ENCODE measurements at places on chromosomes 7 and 10.

DNA sequence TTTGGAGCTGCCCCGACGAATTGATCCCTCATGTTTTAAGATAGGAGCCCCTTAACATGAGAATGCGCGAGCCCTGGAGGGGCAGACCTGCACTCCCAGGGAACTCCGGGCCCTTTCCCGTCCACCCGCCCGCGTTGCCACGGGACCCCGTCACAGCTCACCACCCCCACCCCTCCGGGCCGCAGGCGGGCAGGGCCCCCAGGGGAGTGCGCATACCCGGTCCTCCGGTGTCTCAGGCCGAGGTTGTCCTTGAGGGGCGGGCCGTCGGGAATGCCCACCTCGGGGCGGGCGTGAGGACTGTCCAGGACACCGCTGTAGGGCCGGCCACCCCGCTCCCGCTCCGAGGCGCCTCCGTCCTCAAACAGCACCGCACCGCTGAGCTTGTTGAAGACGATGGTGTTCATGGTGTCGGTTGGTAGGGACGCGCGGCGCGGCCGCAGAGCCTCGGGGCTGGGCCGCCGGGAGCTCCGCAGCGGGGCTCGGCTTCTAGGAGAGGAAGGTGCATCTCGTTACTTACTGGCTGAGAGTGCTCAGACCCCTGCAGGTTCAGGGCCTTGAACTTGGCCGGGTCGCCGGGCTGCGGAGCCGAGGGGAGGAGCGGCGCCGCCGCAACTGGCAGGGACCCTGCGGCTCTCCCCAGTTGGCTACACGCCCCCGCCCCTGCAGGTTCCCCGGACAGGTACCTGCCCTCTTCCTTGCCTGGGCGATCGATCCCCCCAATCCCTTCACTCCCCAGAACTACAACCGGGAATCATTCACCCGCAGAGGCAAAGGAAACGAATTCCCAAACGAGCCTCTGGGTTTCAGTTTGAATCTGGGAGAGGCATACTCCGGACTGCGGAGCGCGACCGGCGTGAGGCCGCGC, 2.4 kb downstream of the MKX start:
- no peak for DNase-seq

GRCh38 chr7:129163875-129164544, 19.5 kb downstream of the TSPAN33 start:
- DNase-seq, result no peak

DNA sequence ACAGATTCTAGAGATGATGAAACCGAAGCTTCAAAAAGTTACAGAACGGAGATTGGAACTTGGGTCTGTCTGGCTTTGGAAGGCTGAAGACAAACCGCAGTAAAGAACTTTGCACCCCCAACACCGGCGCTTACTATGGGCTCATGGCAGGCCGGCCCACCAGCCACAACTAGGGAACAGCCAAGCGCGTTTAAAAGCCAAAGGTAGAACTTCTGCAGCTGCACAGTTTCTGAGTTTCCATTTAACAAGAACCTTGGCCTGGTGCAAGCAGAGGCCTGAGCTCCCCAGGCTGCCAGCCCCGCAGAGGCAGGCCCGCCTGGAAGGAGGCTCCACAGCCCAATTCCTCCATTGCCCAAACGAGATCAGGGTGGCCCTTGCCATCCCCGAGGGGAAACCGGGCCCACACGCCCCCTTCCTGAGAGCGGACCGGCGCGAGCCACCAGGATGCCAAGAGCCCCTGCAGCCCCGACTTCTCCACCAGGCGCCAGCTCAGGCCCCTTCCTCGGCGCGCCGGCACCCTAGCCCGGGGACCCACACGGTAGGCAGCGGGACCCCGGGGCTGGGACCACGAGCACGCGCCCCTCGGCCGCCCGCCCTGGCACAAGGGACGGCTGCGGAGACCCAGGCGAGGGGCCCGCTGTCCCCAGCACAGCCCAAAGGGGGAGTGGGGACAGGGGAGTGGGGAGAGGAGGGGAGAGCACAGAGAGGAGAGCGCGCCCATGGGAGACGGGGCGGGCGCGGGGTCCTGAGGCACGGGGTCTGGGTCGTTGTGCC, 566 bp downstream of the MAD1L1 start:
- no peak for DNase-seq

- DNase-seq, result peak; percentile 40
Observed at GRCh38 chr10:122323941-122324675, 50.4 kb upstream of the PLEKHA1 start.

DNA sequence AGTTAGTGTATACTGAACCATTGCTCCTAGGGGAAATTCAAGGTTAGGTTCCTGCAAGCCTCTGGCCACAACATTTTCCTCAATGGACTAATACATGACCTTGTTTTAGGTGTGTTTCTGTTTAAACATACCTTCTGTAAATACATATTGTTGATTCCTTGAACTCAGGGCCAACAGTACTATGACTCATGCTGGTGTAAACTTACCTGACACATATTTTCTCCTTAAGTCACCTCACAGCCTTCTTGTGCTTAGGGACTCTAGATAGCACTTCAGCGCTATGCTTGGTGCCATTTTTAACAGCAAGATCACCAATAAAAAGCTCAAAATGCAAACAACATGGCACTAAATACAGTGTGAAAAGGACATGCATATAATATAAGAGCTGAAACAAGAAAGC, 176.4 kb downstream of the TAX1BP1 start:
- DNase-seq, result no peak

DNA sequence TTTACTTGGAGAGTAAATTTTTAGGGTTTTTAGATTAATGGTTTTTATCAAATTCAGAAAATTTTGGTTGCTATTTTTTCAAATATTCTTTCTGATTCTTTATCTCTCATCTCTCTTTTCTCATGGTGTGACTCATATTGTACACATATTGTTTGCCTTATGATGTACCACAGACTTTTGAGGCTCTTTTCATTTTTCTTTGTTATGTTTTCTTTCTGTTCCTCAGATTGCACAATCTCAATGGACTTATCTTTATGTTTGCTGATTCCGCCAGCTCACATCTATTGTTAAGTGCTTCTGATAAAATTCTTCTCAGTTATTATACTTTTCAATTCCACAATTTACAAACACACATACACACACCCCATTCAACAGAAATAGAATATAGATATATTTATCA, 168.2 kb upstream of the IGFBP3 start:
- no peak for DNase-seq

GRCh38 chr7:112452102-112452888, 2.0 kb downstream of the IFRD1 start:
- no peak for DNase-seq

DNA sequence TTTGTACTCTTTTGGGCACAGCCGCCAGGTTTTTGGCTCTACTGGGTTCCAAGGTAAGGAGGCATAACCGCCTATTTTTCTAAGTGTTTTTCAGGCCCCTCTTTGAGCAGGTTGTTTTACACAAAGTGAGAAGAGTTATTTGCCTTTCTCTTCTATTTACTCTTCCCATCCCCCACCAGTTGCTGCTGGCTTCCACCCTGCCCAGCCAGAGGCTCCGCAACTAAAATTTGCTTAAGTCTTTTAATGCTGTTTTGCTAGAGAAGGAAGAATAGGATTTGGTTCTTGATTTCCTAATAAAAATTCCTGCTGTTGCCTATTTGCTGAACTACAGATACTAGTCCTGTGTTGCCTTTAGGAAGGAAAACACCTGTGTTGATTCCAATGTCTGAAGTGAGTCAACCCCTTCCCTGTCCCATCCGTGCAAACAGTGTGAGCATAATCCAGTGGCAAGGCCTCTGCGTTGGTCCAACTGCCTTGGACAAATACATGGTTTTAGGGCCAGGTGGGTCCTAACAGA, 1.9 kb downstream of the PLA2G12B start:
- no peak for DNase-seq

DNA sequence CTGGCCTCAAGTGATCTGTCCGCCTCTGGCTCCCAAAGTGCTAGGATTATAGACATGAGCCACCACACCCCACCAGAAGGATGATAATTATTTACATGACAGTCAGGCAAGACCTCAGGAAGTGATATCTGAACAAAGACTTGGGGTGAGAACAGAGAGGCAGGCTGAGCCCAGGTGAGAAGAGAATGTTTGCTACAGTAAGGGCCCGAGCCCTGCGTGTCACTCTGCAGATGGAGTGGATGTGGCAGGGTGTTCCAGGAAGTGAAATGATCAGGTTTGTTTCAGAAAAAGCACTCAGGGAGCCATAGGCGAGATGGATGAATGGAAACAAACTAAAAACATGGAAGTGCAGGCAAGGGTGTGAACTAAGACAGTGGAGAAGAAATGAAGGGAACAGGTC, 22.2 kb downstream of the SFMBT2 start:
- DNase-seq, result no peak

DNA sequence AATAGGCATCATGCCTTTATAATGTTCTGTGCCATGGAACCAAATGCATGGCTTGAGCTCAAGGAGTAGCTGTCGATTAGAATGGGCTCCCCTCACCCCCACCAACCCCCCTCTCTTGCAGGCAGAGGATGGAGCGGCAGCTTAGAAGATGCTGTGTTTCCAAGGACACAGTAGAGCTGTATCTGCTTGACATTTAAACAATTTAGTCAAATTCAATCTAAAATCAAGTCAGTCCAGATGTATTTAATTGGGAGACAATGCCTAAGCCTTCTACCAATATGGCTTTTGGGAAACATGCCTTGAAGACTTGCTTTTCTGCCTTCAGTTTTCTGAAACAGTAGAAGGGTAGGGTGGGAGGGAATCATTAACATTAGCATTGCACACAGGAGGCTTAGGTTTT, 497.1 kb upstream of the NRP1 start:
- DNase-seq, result no peak

GRCh38 chr10:118971187-118971586, 58.3 kb upstream of the NANOS1 start:
- no peak for DNase-seq

DNA sequence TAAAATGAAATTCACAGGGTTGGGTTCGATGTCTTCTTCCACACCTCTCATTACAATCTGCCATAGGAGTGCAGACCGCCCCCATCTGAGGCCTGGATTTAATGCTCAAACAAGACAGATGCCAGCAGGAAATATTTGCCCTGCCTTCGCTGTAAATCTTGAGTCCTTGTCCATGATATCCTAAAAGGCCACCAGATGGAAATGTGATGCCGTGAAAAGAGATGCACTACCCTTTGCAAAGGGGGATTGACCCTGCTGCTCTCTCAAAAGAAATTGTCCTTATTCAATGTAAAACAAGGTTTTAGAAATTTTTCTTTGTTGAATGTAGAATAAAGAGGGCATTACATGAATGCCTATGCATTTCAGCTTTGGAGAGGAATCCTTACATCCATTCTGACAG, 37.5 kb downstream of the AGAP4 start:
- DNase-seq, result no peak

DNA sequence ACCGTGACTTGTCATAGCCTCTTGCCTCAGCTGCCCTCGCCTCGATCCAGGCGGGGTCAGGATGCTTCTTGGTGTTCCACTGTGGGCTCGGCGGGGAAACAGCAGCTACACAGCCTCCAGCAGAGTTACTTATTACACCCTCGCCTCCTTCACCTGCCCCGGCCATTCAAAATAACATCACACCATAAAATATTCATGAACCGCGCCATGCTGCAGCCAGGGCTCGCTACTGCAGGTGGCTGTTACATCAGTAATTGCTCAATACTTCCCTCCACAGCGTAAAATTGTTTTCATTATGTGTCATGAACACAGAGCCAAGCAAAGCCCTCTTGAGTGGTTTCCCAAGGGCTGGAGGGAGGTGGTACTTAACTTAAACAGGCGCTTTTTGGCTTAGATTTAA, 241.5 kb upstream of the SP8 start:
- no peak for DNase-seq

DNA sequence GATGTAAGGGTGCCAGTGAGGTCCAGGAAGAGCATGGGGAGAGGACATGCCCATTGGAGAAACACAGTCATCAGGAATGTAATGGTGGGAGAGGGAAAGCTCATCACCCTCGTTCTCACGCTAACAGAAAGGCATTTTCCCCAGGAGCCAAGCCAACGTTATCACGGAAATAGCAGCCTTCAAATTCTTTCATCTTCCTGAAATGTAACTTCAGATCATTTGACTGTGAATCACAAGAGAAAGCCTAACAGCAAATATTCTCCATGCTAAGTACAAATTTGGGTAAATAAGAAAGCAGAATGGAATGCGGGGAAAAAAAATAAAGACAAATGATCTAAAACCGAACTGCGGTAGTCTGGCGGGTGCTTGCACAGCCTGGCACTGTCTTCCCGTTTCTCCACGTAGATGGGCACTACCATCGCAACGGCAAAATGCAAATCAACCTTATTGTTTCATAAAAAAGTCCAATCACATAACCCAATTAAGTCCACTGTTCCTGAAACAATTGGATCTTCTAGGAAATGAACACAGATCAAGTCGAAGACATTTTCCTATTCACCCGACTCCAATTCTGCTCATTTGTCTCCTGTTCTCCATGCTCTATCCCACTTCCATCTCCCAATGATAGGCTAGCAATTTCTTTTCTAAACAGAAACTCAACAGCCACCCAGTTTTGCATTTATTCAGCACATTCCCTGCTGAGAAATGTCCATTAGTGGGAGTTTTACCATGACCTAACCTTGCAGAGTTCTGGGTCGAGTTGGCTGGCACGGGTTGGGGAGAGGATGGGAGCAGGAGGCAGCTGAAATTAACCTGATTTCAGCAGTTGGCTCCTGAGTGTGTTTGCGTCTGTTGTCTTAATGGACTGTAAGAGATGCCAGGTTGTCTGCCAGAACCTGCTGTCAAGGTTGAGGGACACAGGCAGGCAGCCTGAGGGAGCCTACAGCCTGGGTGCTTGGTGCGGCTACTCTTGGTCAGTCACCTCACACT, 74.6 kb upstream of the FRMD4A start:
- peak; percentile 98 for DNase-seq

DNA sequence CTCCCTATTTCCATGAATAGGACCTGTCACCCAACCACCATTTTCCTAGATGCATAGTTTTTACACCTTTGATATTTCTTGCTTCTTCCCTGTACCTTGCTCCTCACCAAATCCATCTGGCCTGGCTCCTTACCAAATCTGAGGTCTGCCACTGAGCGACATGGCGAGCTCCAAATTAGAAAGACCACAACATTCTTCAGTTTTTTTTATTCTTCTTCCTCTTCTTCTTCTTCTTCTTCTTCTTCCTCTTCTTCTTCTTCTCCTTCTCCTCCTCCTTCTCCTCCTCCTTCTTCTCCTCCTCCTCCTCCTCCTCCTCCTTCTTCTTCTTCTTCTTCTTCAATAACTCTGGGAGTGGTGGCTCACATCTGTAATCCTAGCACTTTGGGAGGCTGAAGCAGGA, 7.1 kb downstream of the CPED1 start:
- DNase-seq, result no peak

DNA sequence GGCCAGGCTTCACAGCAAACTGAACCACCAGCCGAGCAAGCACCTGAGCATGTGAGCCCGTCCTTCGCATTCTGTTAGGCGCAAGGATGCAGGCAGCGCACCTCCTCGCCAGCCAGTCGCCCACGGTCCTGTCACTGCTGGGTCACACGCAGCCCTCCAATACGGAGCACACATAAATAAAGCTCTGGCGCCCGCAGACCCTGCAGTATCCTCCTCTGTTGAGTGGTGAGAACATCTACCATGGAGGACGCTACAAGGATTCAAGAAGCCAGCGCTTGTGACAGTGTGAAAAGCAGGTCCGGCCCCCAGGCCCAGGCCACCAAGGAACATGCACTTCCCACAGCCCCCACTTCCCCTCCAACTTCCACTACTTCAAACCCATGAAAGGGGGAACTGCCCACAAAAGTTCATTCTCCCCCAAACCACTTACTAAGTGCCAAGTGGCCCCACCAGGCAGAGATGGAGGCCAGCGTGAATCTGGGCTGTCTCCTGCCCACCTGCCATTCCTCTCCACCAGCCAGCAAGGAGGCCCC, 34.8 kb downstream of the VOPP1 start:
- no peak for DNase-seq

All from GM04503 (cell line).